ENCODE measurements at places on chromosomes 1 and 21.

GRCh38 chr21:46150073-46150472 lies 5.3 kb downstream of the FTCD start:
- no peaks in the 10 kb centered on the region for H3K27me3 ChIP-seq
- no peak for DNase-seq
- H3K27ac ChIP-seq: no peak overlapping the region
- peaks cover 11% of the 10 kb centered on the region for H3K4me1 ChIP-seq
- H3K4me3 ChIP-seq: no peak overlapping the region

GRCh38 chr1:31674626-31675025 lies 29.2 kb downstream of the COL16A1 start:
- no peak for DNase-seq
- H3K36me3 ChIP-seq: no peaks in the 10 kb centered on the region
- H3K27ac ChIP-seq: peak overlapping the region; percentile 59
- H3K27me3 ChIP-seq: no peaks in the 10 kb centered on the region

DNA sequence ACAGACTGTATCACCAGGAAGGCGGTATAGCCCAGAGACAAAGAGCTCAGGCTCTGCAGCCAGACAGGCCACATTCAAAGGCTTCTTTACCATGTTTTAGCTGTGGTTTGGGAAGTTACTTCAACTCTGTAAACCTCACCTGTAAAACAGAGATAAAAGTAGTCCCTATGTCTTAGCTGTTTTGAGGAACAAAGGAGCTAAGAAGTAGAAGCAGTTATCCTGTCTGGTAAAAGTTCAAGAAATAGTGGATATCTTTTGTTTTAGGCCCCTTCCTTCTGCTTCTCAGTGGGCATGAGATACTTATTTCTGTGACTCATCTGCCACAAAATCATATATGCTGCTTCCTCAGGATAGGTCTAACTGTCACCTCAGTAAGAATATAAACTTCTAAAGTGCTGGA lies 6.5 kb downstream of the CD34 start:
- peaks cover 14% of the 10 kb centered on the region for H3K36me3 ChIP-seq
- H3K27ac ChIP-seq: peak overlapping the region; percentile 15
- no peak overlapping the region for H3K4me3 ChIP-seq
- DNase-seq: no peak

DNA sequence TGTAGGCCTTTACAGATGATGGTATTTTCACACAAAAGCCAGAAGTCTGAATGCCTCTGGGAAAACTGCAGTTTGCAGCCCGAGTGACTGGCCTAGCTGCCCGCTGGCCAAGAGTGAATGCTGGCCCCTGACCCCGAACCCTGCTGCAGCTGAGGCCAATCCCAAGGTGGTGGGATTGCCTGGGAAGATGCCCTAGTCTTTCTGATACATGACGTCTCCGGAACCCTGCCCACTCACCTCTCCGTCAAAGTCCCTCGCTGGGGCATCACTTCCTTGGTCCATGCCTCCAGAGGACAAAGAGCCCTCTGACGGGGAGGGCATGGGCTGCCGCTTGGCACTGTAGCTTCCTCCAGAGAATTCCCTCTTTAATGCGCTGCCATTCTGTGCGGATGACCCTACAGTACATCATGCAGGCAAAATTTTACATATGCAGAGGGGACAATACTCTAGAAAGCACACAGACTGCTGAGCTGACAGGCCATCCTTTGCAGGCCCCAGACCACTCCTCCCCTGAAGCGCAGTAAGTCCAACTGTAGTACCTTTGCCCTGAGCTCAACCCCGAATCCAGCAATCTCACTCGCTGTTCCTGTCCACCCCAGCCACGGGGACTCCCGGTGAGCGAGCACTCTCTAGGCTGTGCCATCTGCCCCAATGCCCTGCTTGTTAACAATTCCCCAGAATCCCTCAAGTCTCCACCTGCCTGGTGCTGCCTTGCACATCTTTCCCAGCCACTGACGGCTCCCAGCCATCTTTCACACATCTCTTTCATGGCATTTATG lies 54.7 kb downstream of the COQ8A start:
- H3K4me1 ChIP-seq: peaks cover 29% of the 10 kb centered on the region
- DNase-seq: no peak
- no peak overlapping the region for H3K27ac ChIP-seq
- no peaks in the 10 kb centered on the region for H3K36me3 ChIP-seq
- H3K4me3 ChIP-seq: no peak overlapping the region

- H3K4me3 ChIP-seq: no peak overlapping the region
- no peaks in the 10 kb centered on the region for H3K27me3 ChIP-seq
- peak; percentile 59 for DNase-seq
- H3K4me1 ChIP-seq: peaks cover 9% of the 10 kb centered on the region
- no peaks in the 10 kb centered on the region for H3K36me3 ChIP-seq
Observed at GRCh38 chr1:19735440-19736127, 64.1 kb downstream of the TMCO4 start.

- no peaks in the 10 kb centered on the region for H3K36me3 ChIP-seq
- no peak overlapping the region for H3K27ac ChIP-seq
- H3K4me1 ChIP-seq: no peaks in the 10 kb centered on the region
- H3K4me3 ChIP-seq: no peak overlapping the region
- no peaks in the 10 kb centered on the region for H3K27me3 ChIP-seq
Observed at GRCh38 chr1:66769512-66770229, 17.4 kb downstream of the DYNLT5 start.

DNA sequence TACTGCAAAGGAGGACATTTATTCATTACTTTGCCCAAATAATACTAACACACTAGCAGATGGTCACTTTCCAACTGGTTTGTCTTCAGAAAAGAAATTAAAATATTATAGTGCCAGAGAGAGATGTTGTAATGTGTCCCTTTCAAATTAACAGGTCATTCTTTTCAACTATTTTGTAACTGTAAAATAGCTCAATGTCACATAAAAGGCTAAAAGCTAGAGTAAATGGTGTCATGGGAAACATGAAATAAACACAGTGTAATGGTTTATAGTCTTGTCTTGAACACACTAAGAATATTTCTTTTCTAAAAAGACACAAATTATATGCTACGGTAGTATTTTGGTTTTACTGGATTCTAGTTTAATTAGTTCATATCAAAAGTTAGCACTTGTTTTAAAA lies 77.8 kb downstream of the ADGRL2 start:
- no peak for DNase-seq
- no peaks in the 10 kb centered on the region for H3K36me3 ChIP-seq
- H3K4me3 ChIP-seq: no peak overlapping the region
- H3K4me1 ChIP-seq: peaks cover 79% of the 10 kb centered on the region

DNA sequence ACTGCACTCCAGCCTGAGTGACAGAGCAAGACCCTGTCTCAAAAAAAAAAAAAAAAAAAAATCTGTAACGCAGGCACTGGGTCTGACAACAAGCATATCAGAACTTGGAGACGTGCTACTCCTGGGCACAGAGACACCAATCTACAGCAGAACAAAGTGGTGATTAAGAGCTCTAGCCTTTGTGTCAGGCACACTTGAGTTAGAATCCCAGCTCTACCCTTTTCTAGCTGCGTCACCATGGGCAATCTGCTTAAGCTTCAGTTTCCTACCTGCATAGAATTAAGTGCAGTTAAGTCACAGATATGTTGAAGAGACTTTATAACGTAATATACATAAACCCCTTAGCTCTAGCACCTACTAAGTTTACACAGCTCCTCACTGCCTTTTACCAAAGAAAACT lies 3.4 kb upstream of the CDCA8 start:
- DNase-seq: no peak
- H3K4me3 ChIP-seq: no peak overlapping the region
- peaks cover 39% of the 10 kb centered on the region for H3K36me3 ChIP-seq
- H3K27me3 ChIP-seq: no peaks in the 10 kb centered on the region
- no peak overlapping the region for H3K27ac ChIP-seq

- peaks cover 15% of the 10 kb centered on the region for H3K4me1 ChIP-seq
- H3K27me3 ChIP-seq: no peaks in the 10 kb centered on the region
- H3K36me3 ChIP-seq: no peaks in the 10 kb centered on the region
Observed at GRCh38 chr1:176854758-176855745, 309.5 kb downstream of the ASTN1 start.

GRCh38 chr1:225866061-225866837 lies 15.9 kb downstream of the TMEM63A start:
- H3K36me3 ChIP-seq: peaks cover 7% of the 10 kb centered on the region
- no peak overlapping the region for H3K4me3 ChIP-seq
- H3K27me3 ChIP-seq: no peaks in the 10 kb centered on the region
- no peaks in the 10 kb centered on the region for H3K4me1 ChIP-seq
- H3K27ac ChIP-seq: peak overlapping the region; percentile 24

DNA sequence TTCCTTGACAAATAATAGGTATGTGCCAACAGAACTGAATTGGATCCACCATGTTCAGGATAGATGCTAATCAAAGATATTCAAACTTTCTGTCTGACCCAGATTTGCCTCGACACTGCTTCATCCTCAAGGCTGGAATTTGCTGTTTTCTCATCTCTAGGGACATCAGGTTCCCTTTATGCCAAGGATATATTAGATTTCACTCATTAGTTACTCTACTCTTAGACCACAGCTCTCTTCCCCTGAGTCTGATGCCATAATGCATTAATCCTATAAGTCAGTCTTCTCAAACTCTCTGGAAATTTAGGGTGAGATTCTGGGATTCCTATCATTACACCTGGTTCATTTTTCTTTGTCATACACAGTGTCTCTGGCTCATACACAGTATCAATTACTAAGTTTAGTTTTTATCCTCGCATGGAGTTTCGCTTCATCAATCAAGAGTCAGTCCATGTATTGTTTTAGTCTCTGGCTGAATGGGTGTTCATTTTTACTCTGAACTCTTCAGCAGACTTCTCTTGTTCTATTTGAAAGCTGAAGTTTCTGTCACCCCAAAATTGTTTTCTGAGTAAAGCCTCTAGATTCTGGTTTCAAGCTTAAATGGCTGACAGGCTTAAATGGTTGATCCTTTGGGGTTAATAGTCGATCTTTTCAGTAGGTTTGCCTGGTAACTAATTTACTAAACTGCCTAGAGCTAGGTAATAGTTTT lies 9.3 kb upstream of the DCAF6 start:
- no peak for DNase-seq
- no peak overlapping the region for H3K27ac ChIP-seq
- peaks cover 37% of the 10 kb centered on the region for H3K4me1 ChIP-seq

GRCh38 chr1:230282157-230282556 lies 144.0 kb downstream of the PGBD5 start:
- peaks cover 11% of the 10 kb centered on the region for H3K4me1 ChIP-seq
- no peak overlapping the region for H3K27ac ChIP-seq
- no peak for DNase-seq
- H3K4me3 ChIP-seq: no peak overlapping the region
- H3K27me3 ChIP-seq: no peaks in the 10 kb centered on the region
- H3K36me3 ChIP-seq: peaks cover 17% of the 10 kb centered on the region

- no peak overlapping the region for H3K4me3 ChIP-seq
- H3K27ac ChIP-seq: no peak overlapping the region
- no peaks in the 10 kb centered on the region for H3K36me3 ChIP-seq
- no peaks in the 10 kb centered on the region for H3K27me3 ChIP-seq
- no peak for DNase-seq
Observed at GRCh38 chr1:225471109-225471452, 43.2 kb upstream of the LBR start.

DNA sequence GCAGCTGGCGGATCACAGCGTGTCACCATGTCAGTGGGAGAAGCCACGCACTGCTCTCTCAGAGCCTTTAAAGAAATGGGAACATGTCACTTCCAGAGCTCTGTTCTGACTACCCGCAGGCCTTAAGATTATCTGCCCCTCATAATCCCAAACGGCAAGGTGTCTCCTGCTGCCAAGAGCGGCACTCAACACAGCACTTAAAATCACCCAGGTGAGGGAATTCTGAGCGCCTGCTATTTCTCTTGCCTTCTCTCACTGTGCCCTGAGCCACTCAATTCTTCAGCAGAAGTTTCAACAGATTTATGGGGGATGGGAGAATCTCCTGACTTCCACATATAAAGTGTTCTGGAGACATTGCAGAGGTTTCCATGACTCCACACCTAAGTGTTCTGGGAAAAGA lies 137.9 kb downstream of the LMO4 start:
- no peak overlapping the region for H3K4me3 ChIP-seq
- no peak overlapping the region for H3K27ac ChIP-seq
- no peaks in the 10 kb centered on the region for H3K36me3 ChIP-seq
- no peaks in the 10 kb centered on the region for H3K4me1 ChIP-seq
- no peaks in the 10 kb centered on the region for H3K27me3 ChIP-seq

- no peaks in the 10 kb centered on the region for H3K27me3 ChIP-seq
- H3K27ac ChIP-seq: peak overlapping the region; percentile 72
- DNase-seq: no peak
- no peak overlapping the region for H3K4me3 ChIP-seq
- H3K36me3 ChIP-seq: no peaks in the 10 kb centered on the region
Observed at GRCh38 chr1:201773764-201774163, 55.2 kb upstream of the IPO9 start.

GRCh38 chr1:170068923-170069322 lies 5.6 kb downstream of the KIFAP3 start:
- peaks cover 14% of the 10 kb centered on the region for H3K36me3 ChIP-seq
- H3K4me3 ChIP-seq: no peak overlapping the region
- H3K27ac ChIP-seq: no peak overlapping the region
- H3K27me3 ChIP-seq: no peaks in the 10 kb centered on the region

DNA sequence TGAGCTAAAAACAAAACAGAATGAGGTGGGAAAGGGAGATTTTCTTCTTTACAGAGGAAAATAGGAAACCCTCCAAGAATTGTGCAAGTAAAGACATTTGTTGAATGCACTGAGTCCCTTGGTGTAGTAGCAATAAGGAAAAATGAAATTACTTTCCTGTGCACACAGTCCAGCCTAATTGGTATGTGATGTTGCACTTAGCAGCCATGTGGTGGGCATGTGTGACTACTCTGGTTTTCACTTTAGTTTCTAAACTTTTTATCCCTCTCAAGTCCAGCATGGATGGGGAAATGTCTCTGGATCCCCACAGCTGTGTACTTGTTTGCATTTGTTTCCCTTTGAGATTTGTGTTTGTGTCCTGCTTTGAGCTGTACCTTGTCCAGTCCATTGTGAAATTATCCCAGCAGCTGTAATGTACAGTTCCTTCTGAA lies 7.1 kb upstream of the AGO3 start:
- no peak overlapping the region for H3K4me3 ChIP-seq
- H3K36me3 ChIP-seq: peaks cover 27% of the 10 kb centered on the region
- DNase-seq: no peak
- H3K27ac ChIP-seq: no peak overlapping the region

GRCh38 chr1:182637769-182638168 lies 33.6 kb upstream of the RGS16 start:
- no peaks in the 10 kb centered on the region for H3K27me3 ChIP-seq
- H3K4me3 ChIP-seq: no peak overlapping the region
- DNase-seq: no peak
- no peaks in the 10 kb centered on the region for H3K4me1 ChIP-seq
- H3K36me3 ChIP-seq: no peaks in the 10 kb centered on the region

Data from heart right ventricle (tissue), 16 donors.